Stimulated activated CD4-positive, alpha-beta T cell treated with anti-CD3 and anti-CD28 coated beads, Interleukin-4, amount 100 ng/mL, for 1 hour (primary cell): ENCODE measurements at places on chromosomes 5 and 9.

GRCh38 chr5:159249158-159249557, 13.9 kb upstream of the UBLCP1 start:
- no peak for DNase-seq

DNA sequence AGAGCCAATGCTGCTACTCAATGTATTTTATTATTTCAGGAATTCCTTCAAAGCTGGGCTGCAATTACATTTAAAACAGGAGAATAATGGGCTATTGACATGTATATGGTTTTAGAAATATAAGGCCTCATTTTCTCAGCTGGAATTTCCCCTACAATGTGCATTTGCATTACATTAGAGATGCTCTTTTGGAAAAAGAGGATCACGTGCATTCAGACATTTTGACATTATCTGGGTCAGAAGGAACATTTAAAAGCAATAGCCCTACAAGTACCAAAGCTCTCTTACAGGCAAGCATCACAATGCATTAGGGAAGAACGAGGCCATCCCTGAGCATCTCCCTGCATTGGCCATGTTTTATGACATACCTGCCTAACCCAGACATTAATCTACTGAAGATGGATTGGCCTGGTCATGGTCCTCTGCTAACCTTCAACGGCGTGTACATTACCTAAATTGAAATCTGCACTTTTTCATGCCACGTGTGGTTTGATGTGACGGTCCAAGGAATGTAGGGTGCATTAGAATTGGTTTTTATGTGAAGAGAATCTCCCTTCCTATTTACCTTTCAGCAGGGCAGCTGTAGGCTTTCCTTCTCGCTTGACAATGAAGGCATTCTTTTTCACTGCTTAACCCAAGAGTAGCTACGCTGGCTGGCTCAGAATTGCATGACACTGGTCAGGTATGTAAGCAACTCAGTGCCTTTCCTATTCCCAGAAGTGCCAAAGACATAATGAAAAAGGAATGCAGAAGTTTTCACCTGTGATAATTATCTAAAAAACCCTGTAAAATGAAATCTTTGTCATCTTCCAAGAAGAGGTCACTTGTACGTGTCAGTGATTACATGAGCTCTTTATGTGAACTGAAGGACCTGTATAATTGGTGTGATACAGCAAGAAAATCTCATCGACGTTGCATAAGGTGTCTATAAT, 212.3 kb upstream of the MPDZ start:
- DNase-seq = no peak

DNA sequence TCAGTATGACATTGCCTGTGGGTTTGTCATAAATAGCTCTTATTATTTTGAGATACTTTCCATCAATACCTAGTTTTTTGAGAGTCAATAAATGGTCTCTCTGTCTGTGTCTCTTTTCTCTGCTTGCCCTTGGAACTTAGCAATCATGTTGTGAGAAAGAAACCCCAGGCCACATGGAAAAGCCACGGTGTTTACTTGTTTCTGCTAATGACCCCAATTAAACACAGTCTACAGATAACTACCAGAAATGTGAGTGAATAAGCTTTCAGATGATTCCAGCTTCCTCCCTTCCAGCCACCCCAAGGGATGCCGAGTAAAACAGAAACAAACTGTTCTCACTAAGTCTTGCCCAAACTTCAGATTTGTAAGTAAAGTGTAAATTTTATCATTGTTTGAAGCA, 584.9 kb downstream of the MAT2B start:
- no peak for DNase-seq

- no peak for DNase-seq
Observed at GRCh38 chr5:111144352-111144930, 52.3 kb downstream of the WDR36 start.

- DNase-seq = no peak
Observed at GRCh38 chr5:83653669-83654068, 67.0 kb downstream of the HAPLN1 start.

- DNase-seq = no peak
Observed at GRCh38 chr5:350355-350754, 28.8 kb downstream of the AHRR start.

GRCh38 chr5:64018966-64019365, 56.7 kb upstream of the HTR1A start:
- no peak for DNase-seq

DNA sequence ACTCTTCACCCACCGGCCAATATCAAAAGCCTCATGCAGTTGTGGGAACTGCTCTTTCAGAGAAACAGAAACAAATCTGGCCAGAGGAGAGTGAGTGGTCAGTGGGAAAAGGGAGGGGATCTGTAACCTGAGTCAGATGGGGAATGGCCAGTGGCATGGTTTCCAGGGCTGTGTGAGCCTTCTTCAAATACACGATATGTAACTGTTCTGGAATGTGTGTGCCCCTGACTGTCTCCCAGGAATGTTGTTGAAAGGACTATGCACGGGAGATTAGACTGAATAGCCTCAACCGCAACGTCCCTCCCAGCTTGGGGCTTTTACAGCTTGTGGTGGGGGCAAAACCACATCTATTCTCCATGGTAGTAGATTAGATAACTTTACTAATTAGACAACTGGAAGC, 60.8 kb downstream of the SH3TC2 start:
- no peak for DNase-seq

DNA sequence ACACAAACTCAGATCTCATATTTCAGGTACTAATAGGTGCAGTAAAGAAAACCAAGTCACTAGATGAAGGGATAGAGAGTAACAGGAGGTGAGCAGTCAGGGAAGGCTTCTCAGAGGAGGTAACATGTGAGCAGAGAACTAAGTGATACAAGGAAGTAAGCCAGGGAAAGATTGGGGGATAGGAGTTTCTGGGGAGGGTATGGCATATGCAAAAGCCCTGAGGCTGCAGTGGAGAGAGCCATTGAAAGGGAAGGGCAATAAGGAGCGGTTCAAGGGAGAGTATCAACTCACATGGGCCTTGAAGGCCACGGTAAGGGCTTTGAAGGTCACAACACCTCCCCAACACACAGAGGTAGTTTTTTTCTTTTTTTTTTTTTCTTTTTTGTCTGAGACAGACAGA, 6.9 kb downstream of the OLFML2A start:
- no peak for DNase-seq

DNA sequence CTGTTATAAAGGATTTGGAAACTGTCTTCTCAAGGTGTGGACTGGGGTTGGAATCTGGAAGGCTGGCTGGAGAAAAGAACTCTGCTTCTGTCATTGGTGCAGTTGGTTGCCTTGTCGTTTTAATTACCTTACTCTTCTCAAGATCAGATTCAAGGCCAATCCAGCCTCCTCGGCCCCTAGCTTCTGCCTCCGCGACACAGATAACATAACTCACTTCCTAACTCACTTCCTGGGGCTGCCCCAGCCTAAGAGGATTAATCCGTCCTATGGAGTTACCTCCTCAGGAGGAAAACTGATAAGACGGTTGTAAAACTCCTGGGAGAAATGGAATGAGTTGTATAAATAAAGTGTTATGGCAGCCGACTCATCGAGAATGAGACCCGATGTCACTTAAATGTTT, 389.1 kb upstream of the WWC1 start:
- no peak for DNase-seq

- no peak for DNase-seq
Observed at GRCh38 chr5:118378959-118379358, 609.4 kb downstream of the DTWD2 start.

DNA sequence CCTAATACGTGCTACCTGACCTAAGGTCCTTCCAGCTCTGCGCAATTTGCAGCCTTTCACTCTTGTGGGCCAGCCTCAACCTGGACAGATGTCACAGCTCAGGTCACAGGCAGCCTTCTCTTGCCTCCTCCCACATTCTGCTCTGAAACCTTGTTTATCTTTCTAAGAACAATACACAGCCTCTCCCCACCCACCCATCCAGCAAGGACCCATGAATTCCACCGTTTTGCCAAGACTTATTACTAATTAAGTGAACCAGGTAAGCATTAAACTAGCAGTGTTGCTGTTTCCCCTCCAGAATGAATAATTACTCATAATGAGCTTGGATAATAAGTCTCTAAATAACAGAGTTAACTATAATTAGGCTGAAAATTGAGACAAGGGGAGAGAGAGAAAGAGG, 11.0 kb downstream of the FABP6 start:
- no peak for DNase-seq

- no peak for DNase-seq
Observed at GRCh38 chr5:116959843-116960242, 385.2 kb upstream of the SEMA6A start.

DNA sequence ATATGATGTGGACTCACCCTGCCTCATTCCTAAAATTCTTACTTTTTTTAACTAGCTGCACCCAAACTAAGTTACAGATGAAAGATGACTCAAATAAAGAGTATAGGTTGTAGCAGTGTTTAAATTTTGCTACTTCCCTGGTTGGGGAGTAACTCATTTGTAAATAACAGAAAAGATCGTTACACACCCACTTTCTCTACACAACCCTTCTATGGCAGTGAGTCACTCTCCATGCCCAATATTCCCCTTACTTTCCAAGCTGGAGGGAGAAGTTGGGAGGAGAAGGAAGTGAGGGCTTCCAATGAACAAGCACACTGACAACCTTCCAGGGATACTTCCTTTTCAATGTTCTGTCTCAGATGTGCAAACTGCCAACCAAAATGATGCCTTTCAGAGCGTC, 1.9 kb downstream of the RASEF start:
- DNase-seq = no peak

GRCh38 chr9:96020792-96021550, 145.5 kb downstream of the ERCC6L2 start:
- DNase-seq = peak; percentile 57

DNA sequence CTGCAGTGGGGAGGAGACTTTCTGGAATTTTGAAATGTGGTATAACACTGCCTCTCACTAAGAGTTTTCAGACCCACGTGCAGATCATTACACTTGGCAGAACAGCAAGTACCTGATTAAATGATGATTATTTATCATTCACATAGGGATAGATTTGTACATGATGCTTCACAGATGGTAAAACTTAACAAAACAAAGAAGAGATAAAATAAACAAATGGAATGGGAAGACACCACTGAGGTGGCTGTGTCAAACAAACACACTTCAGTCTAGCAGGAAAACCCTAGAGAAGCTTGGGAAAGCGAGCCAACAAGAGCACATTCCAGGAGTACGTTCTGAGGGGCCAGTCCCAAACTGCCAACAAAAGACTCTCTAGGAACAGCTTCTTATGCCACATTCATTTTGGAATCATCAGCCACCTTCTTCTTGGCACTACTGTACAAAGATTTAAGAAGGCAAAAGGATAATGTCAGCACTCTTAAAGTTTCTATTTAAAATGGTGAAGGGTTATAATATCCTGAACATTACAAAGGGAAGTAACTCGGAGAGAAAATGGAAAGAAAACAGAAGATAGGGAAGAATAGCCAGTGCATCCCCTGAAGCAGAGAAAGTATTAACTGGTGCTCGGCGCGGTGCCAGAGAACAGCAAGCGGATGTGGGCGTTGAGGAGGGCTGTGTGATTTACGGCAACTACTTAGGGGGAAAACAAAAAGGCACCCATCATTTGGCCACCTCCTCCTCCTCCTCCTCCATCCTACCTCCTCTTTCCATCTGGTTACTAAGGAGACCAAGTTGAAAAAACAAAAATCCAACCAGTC, 1.6 kb downstream of the MED27 start:
- peak; percentile 12 for DNase-seq
